Inflammatory macrophage (primary cell): ENCODE measurements at places on chromosomes 11 and 22.

DNA sequence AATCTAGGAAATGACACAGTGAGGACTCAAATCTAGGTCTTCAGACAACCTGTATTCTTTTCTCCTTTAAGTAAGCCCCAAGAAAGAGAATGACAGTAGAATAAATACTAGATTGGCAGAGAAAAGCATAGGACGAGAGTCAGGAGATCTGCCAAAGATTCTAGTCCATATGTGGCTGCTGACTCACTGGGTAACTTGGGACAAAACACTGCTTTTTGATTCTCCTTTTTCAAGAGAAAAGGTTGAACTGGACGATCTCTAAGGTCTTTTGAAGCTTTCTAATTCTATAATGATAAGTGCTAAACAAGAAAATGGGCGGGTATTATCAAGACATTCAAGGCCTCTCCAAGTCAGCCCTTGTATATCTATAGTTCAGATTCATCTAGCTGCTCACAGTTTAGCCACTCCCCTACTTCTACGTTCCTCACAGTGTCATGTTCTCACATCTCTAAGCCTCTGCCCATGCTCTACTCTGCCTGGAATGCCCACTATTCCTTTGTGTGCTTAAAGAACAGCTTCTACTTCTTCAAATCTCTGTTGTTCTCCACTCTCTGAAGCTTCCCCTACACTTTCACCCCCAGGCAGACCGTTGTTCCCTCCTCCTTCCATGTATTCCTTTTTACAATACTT, 53.0 kb downstream of the RELT start:
- DNase-seq: no peak

- DNase-seq: no peak
These were observed 3.3 kb upstream of the KLHL22 start for GRCh38 chr22:20498913-20499312.

GRCh38 chr11:1050581-1051355, 14.2 kb upstream of the MUC6 start:
- peak; percentile 70 for DNase-seq

DNA sequence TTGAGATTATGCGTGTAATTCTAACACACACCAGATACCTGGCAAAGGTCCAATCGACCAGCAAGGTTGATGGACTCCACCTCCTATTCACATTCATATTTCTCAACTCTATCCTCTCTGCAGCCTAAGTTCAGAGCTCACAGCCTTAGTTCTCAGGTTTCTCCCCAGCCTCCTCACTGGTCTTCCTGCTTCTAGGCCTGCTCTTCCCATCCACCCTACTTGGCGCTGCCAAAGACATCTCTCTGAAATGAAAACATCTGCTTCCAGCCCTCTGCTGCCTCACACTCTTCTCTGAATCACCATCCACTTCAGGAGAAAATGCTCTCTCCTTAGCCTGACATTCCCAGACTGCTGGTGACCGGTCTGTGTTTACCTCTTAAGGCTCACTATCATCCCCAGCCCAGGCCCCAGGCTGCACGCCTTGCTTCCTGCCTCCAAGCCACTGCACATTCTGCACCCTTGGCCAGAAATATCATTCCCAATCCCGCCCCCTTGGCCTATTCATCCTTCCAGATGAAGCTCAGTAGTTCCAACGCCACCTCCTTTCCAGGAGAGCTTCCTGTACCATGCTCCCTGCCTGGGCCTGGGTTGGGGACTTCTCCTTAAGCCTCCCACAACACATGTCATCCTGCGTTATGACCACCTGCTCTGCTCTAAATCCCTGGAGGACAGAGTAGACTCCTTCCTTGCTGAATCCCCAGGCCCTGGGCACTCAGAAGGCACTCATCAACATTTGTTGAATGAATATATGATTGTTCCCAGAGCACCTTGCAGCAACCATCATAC, 3.5 kb downstream of the ARRB1 start:
- DNase-seq: no peak

DNA sequence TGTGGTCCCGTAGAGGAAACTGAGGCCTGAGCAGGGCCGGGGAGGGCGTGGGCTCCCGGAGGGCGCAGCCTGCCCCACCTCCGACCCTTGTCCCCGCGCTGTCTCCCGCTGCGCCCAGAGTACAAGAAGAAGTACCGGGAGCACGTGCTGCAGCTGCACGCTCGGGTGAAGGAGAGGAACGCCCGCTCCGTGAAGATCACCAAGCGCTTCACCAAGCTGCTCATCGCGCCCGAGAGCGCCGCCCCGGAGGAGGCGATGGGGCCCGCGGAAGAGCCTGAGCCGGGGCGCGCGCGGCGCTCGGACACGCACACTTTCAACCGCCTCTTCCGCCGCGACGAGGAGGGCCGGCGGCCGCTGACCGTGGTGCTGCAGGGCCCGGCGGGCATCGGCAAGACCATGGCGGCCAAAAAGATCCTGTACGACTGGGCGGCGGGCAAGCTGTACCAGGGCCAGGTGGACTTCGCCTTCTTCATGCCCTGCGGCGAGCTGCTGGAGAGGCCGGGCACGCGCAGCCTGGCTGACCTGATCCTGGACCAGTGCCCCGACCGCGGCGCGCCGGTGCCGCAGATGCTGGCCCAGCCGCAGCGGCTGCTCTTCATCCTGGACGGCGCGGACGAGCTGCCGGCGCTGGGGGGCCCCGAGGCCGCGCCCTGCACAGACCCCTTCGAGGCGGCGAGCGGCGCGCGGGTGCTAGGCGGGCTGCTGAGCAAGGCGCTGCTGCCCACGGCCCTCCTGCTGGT, 1.9 kb downstream of the NLRP6 start:
- peak; percentile 17 for DNase-seq

- no peak for DNase-seq
These were observed 3.3 kb downstream of the STX3 start for GRCh38 chr11:59758401-59759037.

- DNase-seq: no peak
These were observed 42.9 kb upstream of the DAGLA start for GRCh38 chr11:61637277-61637676.

DNA sequence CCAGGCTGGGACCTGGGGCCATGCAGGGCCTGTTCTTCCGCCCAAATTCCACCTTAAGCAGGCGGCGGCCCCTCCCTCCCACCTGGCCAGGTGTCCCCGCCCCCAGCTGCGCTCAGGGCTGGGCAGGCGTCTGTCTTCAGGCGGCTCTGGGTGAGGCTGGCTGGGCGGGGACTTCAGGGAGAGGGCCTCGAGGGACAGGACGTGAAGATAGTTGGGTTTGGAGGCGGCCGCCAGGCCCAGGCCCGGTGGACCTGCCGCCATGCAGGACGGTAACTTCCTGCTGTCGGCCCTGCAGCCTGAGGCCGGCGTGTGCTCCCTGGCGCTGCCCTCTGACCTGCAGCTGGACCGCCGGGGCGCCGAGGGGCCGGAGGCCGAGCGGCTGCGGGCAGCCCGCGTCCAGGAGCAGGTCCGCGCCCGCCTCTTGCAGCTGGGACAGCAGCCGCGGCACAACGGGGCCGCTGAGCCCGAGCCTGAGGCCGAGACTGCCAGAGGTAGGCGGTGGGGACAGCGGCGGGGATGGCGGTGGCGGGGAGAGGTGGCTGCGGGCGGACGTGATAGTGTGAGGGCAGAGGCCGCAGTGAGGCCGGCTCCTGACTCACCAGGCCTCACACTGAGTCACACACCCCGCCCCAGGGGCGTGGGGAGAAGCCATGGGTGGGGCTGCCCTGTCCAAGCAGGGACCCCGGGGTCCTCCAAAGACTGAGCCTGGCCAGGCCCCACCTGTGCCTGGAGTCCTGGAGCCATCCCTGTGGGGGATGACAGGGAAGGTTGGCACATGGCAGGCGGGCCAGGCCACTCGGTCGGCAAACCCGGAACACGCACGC, at the start of gene PKP3:
Gene PKP3 (plus strand): TSS at position 176 of the 824 bp plus-strand sequence. CDS start 84 bp downstream, at position 260.
- no peak for DNase-seq

DNA sequence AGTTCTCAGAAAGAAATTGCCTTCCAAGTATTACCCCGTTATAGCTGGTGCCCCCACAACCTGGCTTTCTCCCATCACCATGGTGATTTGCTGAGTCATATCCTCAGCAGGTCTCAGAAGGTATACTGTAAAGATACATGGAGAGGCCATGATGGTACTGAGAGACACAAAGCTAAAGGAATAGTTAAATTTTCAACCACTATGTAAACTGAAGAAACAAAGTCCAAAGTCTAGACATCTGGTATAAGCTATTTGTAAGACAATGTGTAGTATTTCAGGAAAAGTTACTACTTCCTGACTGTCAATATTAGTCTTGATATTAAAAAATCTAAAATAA, 377.1 kb downstream of the DCDC1 start:
- DNase-seq: no peak

DNA sequence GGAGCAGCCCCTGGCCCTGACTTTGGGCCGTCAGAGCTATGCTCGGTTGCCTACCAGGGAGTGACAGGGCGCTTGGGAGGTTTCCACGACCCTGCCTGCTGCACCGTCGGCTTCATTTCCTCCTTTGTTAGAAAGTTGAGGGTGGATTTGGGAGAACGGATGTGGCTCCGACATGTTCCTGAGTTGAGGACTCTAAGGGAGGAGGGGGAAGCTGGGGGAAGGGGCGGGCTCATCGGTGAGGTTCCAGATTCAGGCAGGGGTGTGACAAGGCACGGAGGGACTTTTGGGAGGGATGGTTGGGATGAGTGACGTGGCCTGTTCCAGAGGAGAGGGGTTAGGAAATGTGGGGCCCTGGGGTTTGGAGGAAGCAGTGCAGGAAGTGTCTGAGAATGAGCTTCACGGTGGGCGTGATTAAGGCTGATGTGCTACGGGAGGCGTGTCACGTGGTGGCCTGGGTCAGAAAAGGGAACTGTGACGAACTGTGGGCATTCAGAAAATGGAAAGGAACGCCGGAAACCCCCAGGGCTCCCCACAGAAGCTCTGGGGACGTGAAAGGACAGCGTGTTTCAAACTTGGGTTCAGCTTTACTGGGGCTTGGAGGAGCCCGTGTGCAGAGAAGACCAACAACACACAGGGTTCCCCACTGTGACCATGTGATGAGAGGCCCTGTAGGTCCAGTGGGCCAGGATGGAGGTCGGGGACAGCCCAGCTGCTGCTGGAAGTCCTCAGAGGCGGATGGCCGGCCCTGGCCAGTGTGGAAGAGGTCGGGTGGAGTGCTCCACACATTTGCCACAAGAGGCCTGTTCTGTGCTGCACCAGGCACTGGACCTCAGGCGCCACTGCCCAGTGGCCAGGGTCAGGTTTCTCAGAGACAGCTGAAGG, 2.8 kb downstream of the PARVB start:
- DNase-seq: peak; percentile 95

DNA sequence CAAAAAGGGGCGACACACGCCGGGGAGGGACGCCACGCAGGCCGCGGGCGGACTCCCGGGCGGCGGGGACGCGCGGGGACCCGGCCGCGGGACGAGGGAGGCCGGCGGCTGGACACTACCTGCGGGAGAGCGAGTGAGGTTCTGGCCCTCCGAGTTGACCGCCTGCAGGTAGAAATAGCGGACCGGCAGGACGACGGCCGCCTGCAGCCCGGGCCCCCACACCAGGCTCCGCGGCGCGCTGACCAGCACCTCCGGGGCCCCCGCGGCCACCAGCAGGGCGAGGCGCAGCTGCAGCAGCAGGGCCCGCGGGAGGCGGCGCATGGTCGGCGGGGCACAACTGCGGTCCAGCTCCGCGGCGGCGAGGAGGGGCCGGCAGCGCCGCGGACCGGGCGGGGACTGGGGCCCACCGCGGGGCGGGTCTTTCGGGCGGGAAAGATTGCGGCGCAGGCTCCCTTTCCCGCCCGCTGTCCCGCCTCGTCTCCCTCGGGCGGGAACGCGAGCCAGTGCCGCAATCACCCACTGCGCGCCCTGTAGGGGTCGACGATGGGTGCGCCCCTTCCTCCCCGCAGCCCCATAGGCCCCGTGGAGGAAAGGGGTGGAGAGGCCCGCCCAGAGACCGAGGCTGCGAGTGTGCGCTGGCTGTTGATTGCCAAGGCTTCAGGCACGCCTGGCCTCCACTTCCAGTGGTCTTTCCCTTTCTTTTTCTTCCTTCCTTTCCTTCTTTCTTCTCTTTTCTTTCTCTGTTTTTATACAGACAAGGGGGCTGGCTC, at the start of gene POGLUT3:
Gene POGLUT3 (minus strand): TSS at position 339 of the 770 bp plus-strand sequence. CDS start 18 bp downstream, at position 321.
- peak; percentile 36 for DNase-seq

DNA sequence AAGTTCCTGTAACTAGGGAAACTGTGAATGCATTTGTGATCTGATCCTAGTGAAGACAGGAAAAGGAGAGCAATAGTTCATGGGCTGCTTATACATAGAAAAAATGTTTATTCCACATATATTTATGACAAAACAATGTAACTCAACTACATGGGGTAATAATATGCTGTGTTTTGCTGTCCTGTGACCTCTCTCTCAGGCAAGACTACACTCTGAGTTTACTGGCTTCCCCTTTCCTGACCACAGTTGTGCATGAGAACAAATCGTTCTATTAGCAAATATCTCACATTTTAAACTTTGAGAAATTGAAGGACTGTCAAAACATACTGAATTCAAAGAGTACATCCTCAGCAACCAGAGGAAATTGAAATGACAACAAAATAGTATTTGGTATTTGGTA, 161.9 kb upstream of the TRPC6 start:
- no peak for DNase-seq

GRCh38 chr11:57482782-57483561, 22.6 kb downstream of the RTN4RL2 start:
- no peak for DNase-seq

DNA sequence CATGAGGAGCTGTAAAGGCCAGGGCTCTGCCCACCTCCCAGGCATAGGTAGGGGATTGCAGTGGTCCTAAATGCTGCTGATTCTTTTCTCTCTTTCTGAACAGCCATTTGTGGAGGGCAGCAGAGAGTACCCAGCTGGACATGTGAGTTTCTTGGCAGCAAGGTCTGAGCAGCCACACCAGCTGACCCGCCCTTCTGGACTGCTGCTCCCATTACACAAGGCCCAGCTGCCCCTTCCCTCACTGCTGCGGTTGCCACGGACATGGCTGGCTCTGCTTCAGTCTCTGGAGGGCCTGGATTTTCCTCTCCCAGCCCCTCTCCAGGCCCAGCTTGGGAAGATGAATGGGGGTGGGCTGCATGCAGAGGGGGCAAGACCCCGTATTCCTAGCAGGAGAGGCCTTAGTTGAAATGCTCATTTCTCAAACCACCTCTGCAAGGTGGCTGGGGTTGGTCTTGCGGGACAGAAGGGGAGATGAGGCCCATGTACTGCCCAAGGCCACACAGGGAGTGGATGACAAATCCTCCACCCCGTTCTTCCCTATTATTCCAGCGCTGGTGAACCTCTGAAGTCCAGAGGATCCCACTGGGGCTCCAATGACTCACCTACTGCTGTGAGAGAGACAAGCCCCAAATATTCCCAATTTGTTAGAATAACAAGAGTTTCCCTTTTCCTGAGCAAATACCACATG, 4.6 kb downstream of the LGALS12 start:
- no peak for DNase-seq

- no peak for DNase-seq
These were observed 27.8 kb downstream of the PDE2A start for GRCh38 chr11:72646472-72646871.

DNA sequence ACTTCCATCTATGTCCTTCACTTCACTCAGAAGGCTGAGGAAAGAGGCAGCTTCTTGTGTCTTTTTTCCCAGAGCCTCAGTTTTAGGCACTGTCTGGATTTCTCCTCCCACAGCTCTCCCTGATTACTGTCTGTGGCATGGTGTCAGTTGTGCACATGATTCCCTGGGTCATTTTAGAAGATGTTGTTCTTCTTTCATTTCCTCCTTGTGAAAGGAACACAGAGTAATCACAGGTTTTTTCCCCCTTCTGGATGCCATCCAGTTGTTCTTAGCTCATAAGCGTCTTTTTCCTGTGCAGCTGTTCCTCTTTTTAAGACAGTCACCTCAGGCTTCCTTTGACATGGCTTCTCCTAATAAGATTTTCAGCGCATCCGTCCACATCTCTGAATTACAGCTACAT, 212.2 kb downstream of the FAM181B start:
- DNase-seq: peak; percentile 89

GRCh38 chr11:62917906-62918502, 3.2 kb downstream of the CHRM1 start:
- no peak for DNase-seq
